ENCODE measurements at places on chromosomes 2 and 18. TPM values are rescaled to one million over a fixed set of nuclear protein-coding genes. Genes with fewer than 3 reads are reported as not detected.

DNA sequence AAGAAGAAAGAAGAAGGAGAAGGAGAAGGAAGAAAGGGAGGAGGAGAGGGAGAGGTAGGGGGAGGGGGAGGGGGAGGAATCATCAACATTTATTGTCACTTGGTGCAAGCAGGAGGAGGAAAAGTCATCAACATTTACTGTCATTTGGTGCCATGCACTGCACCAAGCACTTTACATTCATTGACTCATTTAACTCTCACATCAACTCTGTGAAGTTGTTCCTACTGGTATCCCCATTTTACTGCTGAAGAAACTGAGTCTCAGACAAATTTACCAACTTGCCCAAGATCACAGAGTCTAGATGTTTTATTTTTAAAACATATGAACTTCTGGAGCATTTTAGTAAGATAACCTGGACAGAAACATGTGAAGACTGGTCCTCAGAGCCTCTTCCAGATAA, 46.7 kb upstream of the NEB start:
- DNase-seq: no peak

GRCh38 chr18:55751476-55751875, 163.5 kb upstream of the TCF4 start:
- no peak for DNase-seq

DNA sequence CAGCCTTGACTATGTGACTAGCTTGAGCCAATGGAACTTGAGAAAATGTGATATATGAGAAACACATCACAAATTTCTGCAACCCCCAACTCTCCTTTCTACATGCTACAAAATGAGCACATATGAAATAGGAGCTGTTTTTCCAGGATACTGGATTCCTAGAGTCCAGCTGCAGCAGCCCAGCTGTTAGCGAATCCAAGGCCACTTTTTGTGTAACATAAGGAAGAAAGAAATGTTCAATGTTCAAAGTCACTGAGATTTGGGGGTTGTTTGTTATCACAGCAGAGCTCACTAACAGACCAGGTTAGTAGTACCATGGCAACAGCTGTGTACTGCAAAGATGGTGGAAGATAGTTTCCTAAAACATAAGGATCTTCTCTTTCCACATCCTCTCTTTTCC, 12.6 kb upstream of the COL6A3 start:
- no peak for DNase-seq

- DNase-seq: peak; percentile 59
These were observed 2.3 kb downstream of the KCNE4 start for GRCh38 chr2:223054193-223054781.

DNA sequence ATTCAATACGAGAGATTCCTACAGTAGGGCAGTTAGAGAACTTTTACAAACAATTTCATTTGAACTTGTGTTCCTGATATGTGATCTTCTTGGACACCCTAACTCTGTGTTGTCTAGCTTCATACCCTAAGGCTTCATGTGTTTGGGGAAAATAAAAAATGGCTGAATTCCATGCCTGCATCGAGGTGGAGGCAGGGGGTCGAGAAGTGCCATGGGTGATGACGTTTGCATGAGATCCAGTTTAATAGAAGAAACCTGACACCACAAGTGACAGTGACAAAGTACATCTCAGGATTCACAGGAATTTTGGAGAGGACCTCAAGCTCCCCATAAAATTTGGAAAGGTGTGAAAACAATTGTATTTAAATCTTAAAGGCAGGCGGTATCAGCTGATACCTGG, 169.2 kb upstream of the NABP1 start:
- DNase-seq: no peak

DNA sequence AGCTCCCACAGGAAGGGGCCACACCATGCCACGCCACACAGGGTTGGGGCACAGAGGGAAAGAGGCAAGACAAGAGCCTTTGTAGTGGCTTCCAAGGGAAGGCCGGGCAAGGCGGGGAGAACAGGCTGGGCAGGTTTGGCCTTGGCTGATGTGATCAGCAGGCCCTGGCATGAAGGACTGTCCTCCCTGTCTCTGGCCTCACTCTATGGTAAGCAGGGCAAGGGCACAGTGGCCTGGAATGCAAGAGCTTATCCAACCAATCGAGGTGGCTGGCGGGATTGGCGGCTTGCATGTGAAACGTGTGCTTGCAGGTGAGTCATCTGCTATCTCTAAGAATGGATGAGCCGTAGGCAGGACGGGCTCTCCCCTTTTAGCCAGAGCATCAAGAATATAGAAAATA, 6.4 kb upstream of the ATP9B start:
- no peak for DNase-seq

DNA sequence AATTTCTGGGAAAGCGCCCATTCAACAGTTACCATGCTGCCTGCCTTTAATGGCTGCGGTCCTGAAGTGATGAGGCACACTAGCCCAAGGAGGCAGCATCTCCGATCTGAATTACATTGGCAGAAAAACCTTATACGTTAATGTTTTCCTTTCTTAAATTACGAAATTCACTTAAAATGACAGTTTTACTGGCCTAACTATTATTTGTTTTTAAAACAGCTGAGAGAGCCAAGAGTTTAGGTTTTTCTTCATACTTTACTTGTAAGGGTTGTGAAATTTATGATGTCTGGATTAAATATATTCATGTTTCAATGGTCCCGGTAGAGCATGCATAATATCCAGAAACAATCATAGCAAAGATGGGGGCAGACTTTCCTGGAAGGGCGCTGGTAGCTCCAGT, 115.2 kb upstream of the REV1 start:
- no peak for DNase-seq

GRCh38 chr2:197028230-197028629, 101.7 kb upstream of the PGAP1 start:
- DNase-seq: peak; percentile 43

GRCh38 chr2:156538083-156538504, 101.9 kb downstream of the GPD2 start:
- no peak for DNase-seq

GRCh38 chr2:39127973-39128372, 7.1 kb upstream of the SOS1 start:
- DNase-seq: peak; percentile 22

DNA sequence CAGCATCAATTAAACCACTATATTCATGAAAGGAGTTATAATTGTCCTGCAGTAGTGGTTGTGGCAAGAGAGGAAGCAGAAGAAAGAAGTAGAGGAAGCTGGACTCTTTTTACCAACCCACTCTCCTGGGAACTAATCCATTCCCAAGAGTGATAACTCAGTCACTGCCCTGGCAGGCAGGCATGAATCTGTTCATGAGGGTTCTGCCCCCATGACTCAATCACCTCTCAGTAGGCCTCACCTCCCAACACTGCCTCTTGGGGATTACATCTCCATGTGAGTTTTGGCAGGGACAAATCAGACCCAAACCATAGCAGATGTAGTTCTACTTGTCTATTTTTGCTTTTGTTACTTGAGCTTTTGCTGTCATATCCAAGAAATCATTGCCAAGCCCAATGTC, 232.7 kb upstream of the MAP2 start:
- DNase-seq: no peak

DNA sequence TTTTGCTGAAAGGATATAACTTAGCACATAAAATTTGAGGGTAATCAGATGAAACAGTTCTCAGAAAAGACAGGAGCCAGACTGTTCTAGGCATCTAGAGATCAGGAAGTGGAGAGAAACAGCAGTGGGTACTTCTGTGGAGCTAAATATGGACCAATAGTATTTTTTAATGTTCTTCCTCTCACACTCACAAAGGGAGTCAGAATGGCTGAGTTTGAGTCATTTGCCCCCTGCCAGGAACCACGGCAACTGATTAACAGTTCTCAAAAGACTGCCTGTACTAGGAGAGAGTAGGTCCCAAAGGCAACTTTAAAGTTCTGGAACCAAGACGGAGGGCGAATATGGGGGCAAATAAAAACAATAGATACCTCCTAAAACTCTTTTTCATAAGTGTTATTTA, 107.5 kb downstream of the GULP1 start:
- no peak for DNase-seq

- no peak for DNase-seq
These were observed 248.2 kb downstream of the HNMT start for GRCh38 chr2:138212434-138212833.

GRCh38 chr2:12931186-12931844, 214.6 kb downstream of the TRIB2 start:
- DNase-seq: peak; percentile 55

- no peak for DNase-seq
These were observed 45.1 kb upstream of the FAM98A start for GRCh38 chr2:33644215-33644614.

GRCh38 chr2:161136696-161137324, 23.4 kb upstream of the TANK start:
- peak; percentile 67 for DNase-seq

DNA sequence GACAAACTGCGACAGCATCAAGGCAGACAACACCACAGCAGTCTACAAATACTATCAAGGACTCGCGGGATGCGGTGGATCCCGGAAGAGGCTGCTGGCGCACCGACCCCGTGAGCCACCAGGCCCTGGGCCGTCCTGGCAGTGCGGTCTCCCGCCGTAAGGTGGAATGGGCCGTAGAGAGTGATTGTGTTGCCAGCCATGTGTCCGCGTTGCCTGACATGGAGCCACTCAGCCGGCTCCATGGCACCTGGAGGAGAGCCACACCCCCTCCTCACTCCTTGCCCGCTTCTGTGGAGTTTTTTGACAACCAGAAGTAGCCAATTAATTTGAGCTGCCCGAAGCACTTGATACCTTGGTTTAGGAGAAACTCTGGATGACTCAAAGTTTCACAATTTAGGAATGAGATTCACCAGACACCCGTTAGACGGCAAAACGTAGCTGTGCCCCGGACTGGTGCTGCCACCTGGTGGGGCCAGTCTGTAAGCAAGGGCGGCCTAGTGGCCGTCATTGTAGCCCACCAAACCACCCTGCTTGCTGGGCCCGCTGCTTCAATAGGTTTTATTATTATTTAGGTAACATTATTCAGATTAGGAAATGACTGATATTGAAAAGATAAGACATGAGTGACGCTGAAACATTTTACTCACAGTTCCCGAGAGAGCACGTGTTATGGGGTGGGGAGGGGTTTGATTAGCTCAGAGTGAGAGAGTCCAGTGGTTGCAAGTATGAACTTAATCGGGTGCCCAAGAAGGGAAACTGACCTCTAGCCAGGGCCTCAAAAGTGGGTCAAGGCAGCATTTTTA, 10.2 kb upstream of the IMP4 start:
- peak; percentile 79 for DNase-seq

GRCh38 chr2:27118525-27119329, at the start of gene CGREF1:
Gene CGREF1, minus strand, starts transcription at chr2:27119128. Its CDS starts 14,762 bp downstream, at chr2:27104366.
- DNase-seq: no peak

Gene KLHL30
- total RNA-seq: 59.5 TPM

Gene ITSN2
- total RNA-seq: 27.4 TPM

Gene SMYD1
- total RNA-seq: 227 TPM

Gene ANKRD36C
- total RNA-seq: 16.6 TPM

Gene PGAP1
- 8.8 TPM for total RNA-seq

Gene RND3
- 68.6 TPM for total RNA-seq

Gene ORC4
- 81.1 TPM for total RNA-seq

Measured in myocyte (in vitro differentiated cells).